ENCODE measurements at places on chromosomes 2 and 18. TPM values are rescaled to one million over a fixed set of nuclear protein-coding genes. Genes with fewer than 3 reads are reported as not detected.

The FAM237A gene
- total RNA-seq, result not detected

The SOX11 gene
- 0.13 TPM for total RNA-seq

The CRYBA2 gene
- not detected for total RNA-seq

The C1GALT1C1L gene
- 1.8 TPM for total RNA-seq

The DSC3 gene
- total RNA-seq, result 0.26 TPM

The CASP10 gene
- 0.52 TPM for total RNA-seq

The MEP1B gene
- total RNA-seq, result not detected

The CNTNAP5 gene
- not detected for total RNA-seq

The IL1RL1 gene
- total RNA-seq, result 0.65 TPM

The SLC5A7 gene
- not detected for total RNA-seq

The C2orf66 gene
- 0.13 TPM for total RNA-seq

The KATNAL2 gene
- 5.9 TPM for total RNA-seq

The ANKRD62 gene
- not detected for total RNA-seq

The MAP3K19 gene
- total RNA-seq, result not detected

The RASGRP3 gene
- 0.39 TPM for total RNA-seq

The FHOD3 gene
- total RNA-seq, result 38.3 TPM

The CHPF gene
- total RNA-seq, result 129 TPM

The ERICH2 gene
- 0.43 TPM for total RNA-seq

Data from articular chondrocyte of knee joint (primary cell).